Activated naive CD8-positive, alpha-beta T cell treated with anti-CD3 and anti-CD28 coated beads for 36 hours (primary cell): ENCODE measurements at places on chromosomes 16 and 17.

DNA sequence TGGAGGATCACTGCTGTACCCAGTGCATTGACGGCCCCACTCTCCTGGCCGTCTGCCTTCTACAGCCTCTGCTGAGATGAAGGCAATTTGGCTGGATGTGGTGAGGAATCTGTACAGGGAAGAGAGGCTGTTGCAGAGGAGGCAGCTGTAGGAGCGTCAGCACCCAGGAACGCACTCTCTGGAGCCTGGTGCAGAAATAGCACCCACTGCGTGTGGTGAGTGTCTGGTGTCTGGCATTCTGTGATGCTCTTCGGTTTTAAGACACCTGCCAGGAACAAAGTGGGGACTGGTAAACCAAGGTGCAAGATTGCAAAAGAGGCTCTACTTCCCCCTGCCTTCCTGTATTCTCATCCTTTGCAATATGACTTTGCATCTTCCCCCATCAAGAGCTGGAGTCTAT lies 187.5 kb upstream of the SDK2 start:
- DNase-seq = no peak

DNA sequence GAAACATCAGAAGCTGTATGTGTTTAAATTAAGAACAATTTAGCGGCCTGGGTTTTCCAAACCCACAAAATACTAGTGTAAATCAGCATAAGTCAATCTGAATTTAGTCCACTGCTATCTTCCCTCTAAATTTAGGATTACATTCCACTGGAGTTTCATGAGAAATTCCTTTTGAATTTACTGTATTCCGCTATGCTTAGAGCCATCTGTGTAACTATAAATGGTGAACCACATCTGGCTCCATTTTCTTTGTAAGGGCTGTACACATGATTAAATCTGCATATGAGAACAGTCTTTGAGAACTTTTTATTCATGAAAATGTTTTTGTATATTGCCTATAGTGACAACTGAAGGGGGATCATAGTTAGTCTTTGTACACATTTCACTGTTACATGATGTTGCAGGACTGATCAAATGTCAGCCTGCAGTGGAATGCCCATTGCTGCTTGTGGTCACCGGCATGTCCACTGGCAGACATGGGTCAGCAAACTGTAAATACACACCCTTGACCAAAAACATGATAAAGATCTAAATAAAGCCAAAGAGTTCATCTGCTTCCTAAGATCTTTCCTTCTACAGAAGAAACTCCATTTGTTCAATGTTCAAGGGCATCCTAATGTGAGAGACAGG lies 36.8 kb downstream of the RPGRIP1L start:
- no peak for DNase-seq

GRCh38 chr17:58305626-58306025 lies 23.0 kb downstream of the TSPOAP1 start:
- no peak for DNase-seq

DNA sequence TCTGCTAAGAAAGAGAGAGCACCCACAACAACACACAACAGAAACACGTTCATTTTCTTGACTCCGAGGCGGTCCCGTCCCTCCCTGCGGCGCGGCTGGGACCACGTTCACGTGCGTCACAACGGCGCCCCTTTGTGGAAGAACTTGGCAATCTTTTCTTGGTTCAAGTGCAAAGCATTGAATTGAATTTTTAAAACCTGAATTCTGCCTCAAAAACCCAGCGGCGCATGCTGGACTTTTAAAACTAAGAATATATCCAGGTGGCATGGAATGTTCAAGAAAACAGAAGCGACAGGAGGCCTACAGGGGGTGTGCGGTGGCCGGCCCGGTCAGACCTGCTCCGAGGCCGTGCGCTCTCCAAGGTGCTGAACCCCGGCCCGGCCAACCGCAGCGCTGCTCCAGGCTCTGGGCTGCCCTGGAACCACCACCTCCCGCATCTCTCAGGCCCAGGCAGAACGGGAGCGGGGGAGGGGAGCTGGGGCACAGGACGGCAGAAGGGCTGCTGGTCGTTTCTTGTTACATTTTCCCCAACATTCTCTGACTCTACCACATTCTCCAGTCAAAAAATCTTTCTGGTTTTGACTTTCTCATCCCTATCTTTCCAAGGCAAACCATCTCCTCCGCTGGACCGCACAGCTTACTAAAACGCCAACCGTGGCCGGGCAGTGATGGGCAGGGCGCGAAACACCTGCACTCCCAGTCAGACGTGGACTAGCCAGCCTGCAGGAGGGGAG lies 3.4 kb upstream of the HEXD start:
- DNase-seq = peak; percentile 75

GRCh38 chr17:65020284-65020683 lies 36.3 kb downstream of the GNA13 start:
- no peak for DNase-seq

- peak; percentile 91 for DNase-seq
These were observed at the start of gene COASY for GRCh38 chr17:42561897-42562387. TSS of gene COASY (plus strand) at chr17:42562148. CDS start at chr17:42562623, 475 bp downstream.

- no peak for DNase-seq
These were observed 432.9 kb upstream of the DYNLRB2 start for GRCh38 chr16:80107900-80108299.
